ENCODE measurements at places on chromosomes 11 and 22.
A peak's percentile ranks its signal among the peaks of the same experiment; 100 is the strongest.

- no peak for DNase-seq
Measured at GRCh38 chr11:33889296-33889695, 2.6 kb downstream of the LMO2 start.

- DNase-seq, result no peak
Measured at GRCh38 chr11:14261066-14261465, 97.9 kb downstream of the RRAS2 start.

DNA sequence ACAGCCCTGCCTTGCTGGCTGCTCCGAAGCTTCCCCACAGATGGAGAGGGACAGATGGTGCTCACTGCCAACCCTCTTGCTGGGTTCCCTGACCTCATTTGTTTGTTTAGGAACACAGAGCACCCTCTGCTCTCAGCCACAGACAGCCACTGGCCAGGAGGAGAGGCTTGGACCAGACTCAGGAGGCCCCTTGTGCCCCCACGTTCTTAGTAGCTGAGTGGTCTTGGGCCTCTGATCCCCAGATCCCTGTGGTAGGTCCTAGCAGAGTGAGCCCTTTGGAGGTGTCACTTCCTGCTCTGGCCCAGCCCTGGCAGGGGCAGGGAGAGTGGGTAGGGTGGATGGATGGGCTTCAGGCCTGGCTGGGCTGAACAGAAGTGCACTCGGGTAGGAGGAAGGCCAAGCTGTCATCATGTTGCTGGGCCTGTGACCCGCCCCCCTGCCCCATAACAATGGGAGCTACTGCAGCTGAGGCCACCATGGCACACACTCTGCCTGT is 84.0 kb downstream of the DHCR7 start:
- DNase-seq, result no peak

DNA sequence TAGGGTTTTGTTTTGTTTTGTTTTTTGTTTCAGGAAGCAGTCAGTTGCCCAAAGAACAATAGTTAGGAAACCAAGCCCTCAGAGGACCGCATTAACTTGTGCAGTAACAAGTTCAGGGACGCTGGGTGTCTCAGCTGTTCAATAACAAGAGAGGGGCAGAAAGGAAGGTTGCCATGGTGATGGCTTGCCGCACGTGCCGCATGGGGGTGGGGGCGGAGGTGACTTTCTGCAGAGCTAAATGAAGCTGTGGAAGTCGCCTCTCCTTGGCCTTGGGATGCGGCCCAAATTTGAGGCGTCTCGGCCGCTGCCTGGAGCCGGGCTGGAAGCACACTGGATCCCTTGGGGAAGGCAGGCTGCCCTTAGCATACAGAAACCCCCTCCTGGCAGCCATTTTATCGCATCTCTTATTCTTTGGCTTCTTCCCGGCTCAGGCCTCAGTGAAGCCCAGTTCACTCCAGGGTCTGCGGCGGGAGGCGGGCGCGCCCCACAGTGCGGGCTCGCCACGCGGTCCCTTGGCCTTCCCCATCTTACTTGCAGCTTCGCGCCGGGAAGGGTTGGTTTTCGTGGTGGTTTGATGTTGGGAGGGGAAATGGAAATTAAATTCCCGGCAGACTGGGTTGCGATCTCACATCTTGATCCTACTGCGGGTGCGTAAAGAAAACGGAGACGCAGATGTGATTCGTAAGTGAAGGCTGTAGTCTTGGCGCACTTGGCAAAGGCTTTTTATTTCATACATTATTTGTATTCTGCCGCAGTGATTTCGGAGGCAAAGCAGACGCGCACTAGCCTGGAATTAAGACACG is 94.3 kb downstream of the SLC17A6 start:
- peak; percentile 14 for DNase-seq

Data from uterus (tissue), 4 donors.